G401 (cell line): ENCODE measurements at places on chromosomes 7 and 10.

DNA sequence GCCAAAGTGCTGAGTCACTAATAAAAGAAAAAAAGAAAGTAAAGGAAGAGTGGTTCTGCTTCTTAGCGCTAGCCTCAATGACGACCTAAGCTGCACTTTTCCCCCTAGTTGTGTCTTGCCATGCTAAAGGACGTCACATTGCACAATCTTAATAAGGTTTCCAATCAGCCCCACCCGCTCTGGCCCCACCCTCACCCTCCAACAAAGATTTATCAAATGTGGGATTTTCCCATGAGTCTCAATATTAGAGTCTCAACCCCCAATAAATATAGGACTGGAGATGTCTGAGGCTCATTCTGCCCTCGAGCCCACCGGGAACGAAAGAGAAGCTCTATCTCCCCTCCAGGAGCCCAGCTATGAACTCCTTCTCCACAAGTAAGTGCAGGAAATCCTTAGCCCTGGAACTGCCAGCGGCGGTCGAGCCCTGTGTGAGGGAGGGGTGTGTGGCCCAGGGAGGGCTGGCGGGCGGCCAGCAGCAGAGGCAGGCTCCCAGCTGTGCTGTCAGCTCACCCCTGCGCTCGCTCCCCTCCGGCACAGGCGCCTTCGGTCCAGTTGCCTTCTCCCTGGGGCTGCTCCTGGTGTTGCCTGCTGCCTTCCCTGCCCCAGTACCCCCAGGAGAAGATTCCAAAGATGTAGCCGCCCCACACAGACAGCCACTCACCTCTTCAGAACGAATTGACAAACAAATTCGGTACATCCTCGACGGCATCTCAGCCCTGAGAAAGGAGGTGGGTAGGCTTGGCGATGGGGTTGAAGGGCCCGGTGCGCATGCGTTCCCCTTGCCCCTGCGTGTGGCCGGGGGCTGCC is at the start of gene IL6:
TSS of gene IL6 (plus strand) at position 294 of the 807 bp plus-strand sequence. CDS start at position 357, 63 bp downstream.
- DNase-seq, result no peak

- no peak for DNase-seq
These were observed 79.0 kb upstream of the PLXNA4 start for GRCh38 chr7:132655131-132655727.

- peak; percentile 18 for DNase-seq
These were observed 201.2 kb downstream of the TCF7L2 start for GRCh38 chr10:113151190-113151666.

DNA sequence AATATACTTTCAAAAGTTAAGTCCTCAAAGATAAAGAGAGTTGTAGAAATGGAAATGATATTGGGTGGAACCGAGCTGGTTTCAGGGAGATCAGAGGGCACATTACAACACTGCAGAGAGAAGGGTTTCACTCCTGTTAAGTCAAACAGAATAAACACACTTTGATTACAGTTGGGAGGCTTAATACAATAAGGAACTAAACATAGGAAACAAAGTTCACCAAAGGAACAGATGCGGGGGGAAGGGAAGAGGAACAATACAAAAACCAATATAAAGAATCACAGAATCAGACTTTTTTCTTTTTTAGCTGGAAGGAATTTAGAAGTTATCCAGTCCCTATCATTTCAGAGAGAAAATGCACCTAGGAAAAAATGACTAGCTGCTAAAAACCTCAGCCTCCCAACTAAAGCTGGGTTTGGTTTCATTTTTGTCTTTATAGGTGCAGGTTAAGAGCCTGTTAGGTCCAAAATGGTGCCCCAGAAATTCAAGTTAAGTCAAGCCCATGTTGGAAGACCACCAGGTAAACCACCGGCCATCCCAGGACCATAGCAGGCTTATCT is 81.9 kb downstream of the DNMBP start:
- no peak for DNase-seq

GRCh38 chr10:113533801-113534200 is 19.1 kb upstream of the HABP2 start:
- DNase-seq, result no peak

- DNase-seq, result no peak
These were observed 106.7 kb upstream of the CAV2 start for GRCh38 chr7:116392806-116393205.

- DNase-seq, result no peak
These were observed 172.3 kb downstream of the CHRM2 start for GRCh38 chr7:137040745-137041144.

- DNase-seq, result peak; percentile 31
These were observed 694 bp downstream of the COL1A2 start for GRCh38 chr7:94395141-94396036.

- DNase-seq, result no peak
These were observed 197.7 kb upstream of the POT1 start for GRCh38 chr7:125127304-125127703.

DNA sequence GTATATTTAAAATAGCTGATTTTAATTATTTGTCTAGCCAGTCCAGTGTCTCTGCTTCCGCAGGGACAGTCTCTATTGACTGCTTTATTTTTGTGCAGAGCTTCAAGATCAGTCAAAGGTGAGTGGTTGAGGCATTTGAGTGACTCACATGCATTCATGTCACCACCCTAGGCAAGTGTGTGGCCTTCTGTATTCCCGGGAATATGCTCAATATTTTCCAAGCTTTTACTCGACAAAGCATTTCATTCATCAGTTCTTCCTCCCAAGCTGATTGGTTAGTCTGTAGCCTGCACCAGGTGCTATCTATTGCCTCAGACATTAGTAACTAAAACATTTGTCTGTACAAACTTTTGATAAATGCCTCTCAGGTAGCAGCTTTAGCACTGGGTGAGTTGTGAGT is 471.5 kb upstream of the NRG3 start:
- DNase-seq, result no peak
